ENCODE measurements at places on chromosomes 2 and 18. TPM values are rescaled to one million over a fixed set of nuclear protein-coding genes. Genes with fewer than 3 reads are reported as not detected.

DNA sequence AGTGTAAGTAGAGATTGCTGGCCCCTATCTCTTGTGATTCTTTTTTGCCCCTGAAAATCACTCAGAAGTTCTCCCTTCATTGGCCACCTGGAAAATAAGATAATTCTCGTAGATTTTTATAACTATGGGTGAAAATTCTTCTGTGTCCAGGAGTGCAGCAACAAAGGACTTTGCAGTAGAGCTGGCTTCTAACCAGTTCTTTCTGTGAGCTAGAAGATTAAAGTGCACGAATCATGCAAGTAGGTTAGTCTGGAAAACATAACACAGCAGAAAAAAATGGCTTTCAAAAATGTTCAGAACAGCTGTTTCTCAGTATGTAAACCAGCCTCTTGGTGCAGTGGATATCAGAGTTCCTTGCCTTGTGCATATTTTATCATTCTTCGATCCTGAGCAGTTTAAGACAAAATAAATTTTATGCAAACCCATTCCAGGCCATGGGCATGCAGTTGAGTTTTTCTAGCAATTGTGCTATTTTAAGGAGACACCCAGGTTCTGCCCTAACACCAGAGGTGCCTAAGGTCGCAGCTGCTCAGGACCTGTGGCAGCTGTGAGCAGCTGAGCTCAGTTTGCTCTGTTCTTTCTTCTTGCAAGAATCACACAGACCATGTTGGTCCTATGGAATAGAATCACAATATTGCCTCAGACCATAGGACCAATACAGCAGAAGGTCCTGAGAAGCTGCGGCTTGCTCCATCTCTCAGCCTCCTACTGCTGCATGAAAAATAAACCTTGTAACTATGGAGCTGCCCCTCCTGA, 80.9 kb upstream of the BCL2L11 start:
- DNase-seq = no peak

- DNase-seq = no peak
Measured at GRCh38 chr2:66437109-66437690, 2.3 kb downstream of the MEIS1 start.

GRCh38 chr18:35642802-35643201, 61.3 kb downstream of the GALNT1 start:
- DNase-seq = no peak

The RNF152 gene
- total RNA-seq = 15.5 TPM

The GAL3ST2 gene
- total RNA-seq = not detected

The TWIST2 gene
- 23.5 TPM for total RNA-seq

The CAPN14 gene
- total RNA-seq = 0.80 TPM

Data from prostate gland (tissue), 2 donors.